ENCODE measurements at places on chromosomes 2 and 18.

DNA sequence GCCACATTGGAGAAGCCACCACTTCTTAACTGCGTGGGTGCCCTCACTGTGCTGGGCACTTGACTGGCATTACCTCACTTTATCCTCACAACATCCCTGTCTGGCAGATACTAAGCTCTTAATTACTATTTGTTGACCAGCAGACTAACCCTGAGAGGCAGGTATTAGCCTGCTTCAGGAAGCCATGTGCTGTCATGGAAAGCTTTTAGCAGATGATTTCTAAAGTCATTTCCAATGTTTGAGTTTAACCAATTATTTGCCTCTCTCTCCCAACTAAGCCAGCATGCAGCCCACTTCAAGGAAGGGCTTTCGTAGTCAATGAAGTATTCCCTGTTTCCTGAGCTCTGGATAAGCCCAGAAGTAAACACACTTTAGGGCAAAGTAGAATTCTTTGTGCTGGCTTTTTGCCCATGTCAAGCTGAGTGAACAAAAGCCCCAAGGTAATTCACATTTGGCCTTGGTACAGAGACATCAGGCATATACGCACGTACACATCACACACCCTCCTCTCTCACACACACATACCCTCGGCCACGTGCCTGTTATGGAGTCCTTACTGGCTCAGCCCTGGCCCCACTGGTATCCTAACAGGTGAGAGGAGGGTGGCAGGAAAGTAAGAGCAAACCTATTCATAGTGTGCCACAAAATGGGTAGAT is 108.6 kb downstream of the C1D start:
- peak; percentile 45 for DNase-seq

- DNase-seq = peak; percentile 54
Measured at GRCh38 chr2:102143450-102143985, 972 bp downstream of the IL1R1 start.

- no peak for DNase-seq
Measured at GRCh38 chr18:45573514-45573913, 41.8 kb upstream of the SLC14A2 start.

GRCh38 chr2:20065885-20066602 is 14.6 kb upstream of the LAPTM4A start:
- peak; percentile 44 for DNase-seq

DNA sequence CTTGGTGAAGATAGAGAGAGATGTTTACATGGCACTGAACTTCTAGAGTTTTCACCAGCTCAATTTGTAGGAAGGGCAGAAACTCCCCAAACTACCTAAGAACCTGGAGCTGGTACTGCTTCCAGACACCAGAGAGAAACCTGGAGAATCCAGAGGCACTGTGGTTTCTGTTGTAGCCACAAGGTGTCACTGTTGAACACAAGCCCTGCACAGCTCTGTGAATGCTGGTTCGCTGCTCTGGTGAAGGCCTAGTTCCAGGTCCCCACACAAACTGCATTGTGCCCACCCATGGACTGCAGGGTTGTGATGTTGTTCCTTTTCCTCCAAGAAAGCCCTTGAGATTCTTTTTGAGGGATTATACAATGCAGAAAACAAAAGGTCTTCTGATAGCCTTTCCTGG is 150.5 kb upstream of the HS6ST1 start:
- no peak for DNase-seq

- DNase-seq = no peak
Measured at GRCh38 chr2:168802859-168803725, 655 bp downstream of the NOSTRIN start.

DNA sequence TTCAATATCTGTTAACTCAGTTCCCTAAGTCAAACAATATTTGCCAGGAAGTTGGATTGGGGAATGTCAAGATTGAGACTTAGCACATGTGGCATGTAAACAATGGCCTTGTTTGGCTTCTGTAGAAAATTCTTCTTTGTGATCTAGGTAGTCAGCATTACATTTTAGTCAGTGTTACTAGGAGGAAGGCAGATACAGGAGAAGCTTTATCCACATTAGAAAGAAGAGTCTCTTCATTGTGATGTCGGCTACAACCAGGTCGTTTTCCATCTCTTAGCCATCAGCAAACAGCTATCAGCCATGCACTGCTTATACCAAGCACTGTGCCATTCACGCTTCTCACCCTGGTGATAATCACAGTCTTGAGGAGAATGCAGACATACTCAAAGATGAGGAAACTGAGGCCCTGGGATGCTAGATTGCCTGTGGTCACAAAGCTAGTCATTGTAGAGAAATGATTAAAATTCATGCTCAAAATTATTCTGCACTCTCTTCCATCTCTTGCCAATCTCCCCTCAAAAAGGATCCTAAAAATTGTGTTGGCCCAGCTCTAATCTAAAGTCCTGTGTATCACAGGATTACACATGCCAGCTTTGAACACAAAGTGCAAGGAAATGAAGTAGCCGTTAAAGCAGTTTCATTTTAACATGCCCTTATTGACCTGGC is 3.2 kb downstream of the GALNT5 start:
- DNase-seq = no peak

DNA sequence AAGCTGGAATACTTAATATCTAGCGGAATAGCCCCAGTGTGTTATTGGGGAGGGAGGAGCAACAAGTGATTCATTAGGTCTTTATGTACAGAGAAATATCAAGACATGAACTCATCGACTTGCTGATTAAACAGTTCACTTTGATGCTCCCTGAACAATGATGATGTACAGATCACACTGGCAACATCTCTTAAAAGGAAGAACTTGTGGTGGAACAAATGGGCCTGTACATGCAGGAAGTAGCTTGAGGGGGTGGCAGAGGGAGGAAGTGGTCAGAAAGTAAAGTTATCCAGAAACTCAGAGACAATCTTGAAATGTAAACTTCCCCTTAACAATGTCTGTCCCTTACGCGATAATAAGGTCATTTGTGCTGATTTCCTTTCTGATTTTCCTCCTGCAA is 90.5 kb downstream of the NXPH2 start:
- DNase-seq = no peak

- DNase-seq = no peak
Measured at GRCh38 chr18:35559867-35560266, 21.7 kb upstream of the GALNT1 start.

DNA sequence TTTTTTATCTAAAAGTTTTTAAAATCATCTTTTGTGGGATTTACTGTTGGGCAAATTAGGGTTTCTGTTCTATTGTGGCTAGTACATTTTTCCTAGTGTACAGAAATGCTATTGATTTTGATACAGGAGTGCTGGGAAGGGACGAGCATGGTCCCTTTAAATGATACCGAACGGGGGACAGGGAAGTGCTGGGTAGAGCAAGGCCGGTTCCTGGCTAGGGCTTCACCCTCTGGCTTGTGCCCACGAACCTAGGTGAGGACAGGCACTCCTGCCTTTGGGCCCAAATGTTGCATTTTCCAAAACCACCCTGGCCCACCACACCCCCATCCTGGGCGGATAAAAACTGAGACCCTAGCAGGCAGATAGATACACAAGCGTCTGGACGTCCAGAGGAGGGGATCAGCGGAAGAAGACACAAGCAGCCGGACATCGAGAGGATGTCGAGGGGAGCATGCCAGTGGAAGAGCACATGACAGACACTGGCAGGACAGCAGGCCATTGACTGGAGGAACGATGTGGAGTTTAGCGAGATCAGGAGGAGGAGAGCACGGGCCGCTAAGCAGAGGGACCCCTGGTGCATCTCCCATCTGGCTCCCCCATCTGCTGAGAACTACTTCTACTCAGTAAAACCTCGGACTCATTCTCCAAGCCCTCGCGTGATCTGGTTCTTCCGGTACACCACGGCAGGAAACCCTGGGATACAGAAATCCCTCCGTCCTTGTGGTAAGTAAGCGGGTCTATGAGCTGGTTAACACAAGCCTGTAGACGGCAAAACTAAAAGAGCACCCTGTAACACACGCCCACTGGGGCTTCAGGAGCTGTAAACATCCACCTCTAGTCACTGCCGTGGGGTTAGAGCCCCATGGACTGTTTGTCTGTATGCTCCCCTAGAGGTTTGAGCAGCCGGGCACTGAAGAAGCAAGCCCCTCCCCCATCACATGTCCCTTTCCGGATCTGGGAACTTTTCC is 13.5 kb upstream of the CALCRL start:
- DNase-seq = peak; percentile 70

- DNase-seq = no peak
Measured at GRCh38 chr2:228446734-228447133, 265.2 kb upstream of the SPHKAP start.

GRCh38 chr2:125935559-125935958 is 720.4 kb upstream of the GYPC start:
- no peak for DNase-seq

DNA sequence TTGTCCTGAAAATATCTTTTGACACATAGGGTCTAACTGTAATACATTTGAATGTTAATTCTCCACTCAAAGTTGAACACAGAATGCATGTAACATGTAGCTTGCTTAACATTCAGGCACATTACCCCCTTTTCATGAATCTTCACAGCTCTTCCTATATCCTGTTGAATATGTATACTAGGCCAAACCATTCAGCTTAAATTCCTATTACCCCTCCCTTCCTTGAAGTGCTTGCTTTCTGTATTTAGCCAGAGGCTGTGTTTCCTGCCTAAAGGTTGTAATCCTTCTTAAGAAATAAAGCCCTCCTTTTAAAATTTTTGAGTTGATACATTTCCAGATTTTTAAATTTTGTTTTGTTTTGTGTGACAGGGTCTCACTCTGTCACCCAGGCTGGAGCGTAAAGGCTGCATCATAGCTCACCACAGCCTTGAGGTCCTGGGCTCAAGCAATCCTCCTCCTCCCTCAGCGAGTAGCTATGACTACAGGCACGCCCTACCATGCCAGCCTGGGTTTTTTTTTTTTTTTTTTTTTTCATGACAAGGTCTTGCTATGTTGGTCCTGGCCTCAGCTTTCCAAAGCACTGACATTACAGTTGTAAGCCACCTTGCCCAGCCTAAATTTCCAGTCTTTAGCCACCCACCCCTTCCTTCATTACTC is 357.6 kb downstream of the DSC3 start:
- no peak for DNase-seq

GRCh38 chr2:104538077-104538476 is 315.8 kb upstream of the POU3F3 start:
- no peak for DNase-seq

DNA sequence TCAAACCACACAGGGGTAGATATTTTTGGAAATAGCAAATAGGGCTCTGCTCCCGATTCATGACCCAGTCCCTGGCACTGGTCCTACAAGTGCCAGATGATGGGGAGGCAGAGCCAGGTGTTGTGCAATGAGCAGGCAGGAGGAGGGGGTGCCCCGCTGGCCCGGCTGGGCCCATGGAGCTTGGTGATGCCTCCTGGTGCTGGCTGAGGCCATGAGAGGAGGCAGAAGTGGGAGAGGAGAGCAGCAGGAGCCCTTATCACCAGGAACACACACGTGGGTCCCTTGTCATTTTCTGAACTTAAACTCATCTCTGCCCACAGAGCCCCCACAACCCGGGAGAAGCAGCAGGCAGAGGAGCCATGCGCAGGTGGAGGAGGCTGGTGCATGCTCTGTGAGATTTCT is 90.5 kb upstream of the MAPK4 start:
- no peak for DNase-seq

- DNase-seq = no peak
Measured at GRCh38 chr2:10036095-10036884, 7.1 kb upstream of the KLF11 start.

DNA sequence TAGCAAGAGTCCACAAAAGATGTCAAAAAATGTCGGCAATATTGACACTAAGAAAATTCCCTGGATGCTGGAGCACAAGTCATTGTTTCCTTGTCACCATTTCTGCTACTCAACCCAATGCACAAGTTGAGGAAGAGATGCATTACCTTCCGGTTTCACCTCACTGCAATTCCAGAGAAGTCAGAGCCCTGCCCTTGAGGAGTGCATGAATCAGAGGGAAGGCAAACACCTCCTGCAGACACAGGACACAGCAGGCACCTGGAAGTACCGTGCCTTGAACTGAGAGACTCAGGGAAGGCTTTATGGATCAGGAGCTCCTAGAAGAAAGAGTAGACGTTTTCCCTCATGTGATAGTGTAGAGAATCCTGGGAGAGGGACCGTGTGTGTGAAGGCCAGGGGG is 62.7 kb upstream of the ARL4C start:
- DNase-seq = peak; percentile 23

GRCh38 chr2:233693963-233694362 is 1.3 kb downstream of the UGT1A6 start:
- DNase-seq = no peak

- no peak for DNase-seq
Measured at GRCh38 chr2:162184359-162184758, 32.3 kb upstream of the GCG start.

DNA sequence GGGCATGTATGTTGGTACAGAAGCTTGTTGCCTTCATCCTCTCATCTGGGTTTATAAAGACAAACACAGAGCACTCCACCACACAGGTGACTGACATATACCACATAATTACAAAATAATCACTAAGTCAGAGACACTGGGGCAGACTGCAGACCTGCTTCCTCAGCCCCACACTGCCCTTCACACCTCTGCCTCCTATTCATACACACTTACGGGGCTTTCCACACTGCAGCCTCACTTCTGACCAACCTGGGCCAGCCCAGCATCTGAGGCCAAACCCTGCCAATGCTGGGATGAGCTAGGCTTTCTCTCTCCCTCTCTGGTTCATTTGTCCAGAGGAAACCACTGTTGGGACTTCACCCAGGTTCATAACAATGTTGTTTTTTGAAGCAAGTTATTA is 4.5 kb downstream of the EMX1 start:
- no peak for DNase-seq

DNA sequence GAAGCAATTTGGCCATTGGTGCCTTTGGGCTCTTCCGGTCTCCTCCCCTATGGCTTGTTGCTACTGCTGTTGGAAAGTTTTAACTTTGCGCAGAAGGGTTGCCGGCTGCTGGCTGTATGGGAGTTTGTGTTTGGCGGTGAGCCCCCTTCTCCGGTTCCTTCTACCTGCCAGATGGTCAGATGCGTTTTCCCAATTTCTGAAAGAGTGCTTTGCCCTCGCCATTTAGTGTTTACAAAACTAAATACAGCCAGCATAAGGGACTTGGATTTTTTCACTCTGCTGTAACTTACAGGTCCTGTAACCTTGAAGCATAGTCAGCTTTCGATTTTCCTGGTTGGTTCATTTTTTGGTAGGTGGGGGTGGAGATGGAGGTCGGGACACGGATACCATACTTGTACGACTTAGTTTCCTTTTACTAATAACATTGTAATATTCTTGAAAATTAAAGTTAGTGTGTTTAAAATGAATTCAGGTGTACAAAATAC is 604 bp downstream of the COQ10B start:
- DNase-seq = no peak

DNA sequence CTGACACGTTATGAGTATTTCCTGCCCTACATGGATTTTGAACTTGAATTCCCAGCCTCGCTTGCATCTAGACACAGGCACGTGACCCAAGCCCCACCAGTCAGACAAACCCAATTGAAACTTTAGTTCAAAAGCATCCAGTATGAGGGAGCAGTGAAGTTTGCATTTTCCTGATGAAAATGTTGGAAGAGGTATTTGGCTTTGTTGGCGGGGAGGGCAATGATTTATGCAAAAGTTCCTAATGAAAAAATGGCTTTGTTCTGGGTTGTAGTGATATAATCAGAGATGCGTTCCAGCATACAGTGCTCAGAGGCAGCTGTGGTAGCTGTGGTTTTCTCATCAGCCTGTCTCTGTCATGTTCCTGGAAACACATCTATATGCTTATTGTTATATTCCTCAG is 36.8 kb upstream of the CPS1 start:
- no peak for DNase-seq
